ENCODE measurements at places on chromosomes 5 and 9.

DNA sequence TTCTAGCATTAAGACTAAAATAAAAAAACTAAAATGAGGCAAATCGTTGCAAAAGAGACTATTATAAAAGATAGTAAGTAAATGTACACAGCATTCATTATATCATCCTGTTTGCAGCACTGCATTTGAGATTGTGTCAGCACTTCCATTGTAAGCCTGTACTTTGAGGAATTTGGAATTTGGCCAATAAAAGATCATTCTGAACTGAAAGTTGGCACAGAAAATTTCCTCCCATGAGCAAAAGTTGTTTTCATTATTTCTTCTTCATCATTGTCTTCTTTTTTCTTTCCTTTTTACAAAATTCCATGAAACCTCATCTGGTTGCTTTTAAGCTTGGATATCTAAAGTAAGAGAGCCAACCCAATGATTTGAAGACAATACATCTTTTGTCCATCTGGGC lies 199.3 kb upstream of the ADAMTSL1 start:
- DNase-seq, result no peak

DNA sequence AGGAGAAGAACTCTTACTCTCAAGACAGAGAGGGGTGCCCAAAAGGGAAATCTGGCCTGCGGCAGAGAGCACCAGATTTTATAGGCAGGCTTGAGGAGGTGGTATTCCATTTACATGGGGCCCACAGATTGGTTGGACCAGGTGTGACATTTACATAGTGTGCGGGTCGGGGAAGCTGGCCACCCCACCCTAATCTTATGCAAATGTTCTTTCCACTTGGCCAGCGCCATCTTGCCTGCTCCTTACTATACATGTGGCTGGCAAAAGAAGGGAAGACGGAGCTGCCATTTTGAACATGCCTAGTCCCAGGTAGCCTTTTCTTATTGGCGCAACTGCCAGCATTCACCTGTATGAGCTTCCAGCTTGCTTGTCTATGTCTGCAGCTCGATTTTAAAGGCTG lies 34.8 kb downstream of the PLEKHG4B start:
- no peak for DNase-seq

- no peak for DNase-seq
These were observed 2.7 kb downstream of the PTGDS start for GRCh38 chr9:136979769-136980587.

DNA sequence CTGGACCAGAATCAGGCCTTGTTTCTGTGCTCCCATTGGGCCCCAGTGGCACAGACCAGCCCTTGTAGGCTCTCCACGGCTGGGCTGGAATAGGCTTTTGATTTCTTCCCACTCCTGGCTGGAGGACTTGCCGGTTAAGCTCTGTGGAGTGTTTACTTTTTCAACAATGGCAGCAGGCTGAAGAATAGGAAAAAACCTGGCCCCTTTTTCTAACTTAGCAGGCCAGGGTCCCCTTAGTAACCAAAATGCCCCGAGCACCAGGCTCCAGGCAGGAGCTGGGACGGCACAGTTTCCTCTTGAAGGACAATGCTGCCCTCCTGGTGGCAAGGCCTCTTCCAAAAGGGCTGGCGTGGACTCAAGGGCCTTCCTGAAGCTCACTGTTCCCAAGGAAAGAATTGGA lies 230.3 kb downstream of the CRB2 start:
- DNase-seq, result no peak

DNA sequence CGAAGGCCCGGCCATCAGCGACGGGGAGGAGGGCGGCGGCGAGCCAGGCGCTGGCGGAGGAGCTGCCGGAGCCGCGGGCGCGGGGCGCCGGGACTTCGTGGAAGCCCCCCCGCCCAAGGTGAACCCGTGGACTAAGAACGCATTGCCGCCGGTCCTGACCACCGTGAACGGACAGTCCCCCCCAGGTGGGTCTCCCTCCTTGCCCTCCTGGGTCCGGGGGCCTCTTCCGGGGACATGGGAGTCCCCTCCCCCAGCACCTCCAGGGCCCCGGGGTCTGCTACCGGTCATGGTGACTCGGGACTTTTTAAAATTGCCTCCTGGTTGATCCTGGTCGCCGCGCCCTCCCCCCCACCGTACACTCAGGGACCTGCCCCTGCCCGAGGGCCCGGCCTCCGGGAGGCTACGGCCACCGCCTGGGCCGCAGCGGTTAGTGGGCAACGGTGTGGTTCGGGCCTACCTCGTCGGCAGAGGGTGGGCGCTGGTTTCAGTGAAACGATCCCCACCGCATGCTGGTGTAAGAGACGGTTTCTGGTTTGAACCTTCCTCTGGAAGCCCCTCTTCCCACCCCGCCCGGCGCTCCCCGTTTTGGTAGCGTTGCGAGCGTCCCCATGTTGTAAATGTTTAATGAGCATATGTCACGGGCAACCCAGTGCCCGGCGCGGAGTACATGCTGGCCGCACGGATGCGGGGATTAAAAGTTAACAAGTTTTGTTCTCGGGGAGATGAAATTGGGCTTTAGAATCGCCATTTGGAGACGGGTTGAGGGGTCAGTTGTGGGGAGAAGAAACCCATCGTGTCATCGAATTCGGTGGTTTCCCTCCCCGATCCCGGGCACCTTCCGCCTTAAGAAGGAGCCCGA lies 1.1 kb downstream of the LARP1 start:
- no peak for DNase-seq

GRCh38 chr5:54109626-54110330 lies 200.6 kb downstream of the ARL15 start:
- DNase-seq, result no peak

DNA sequence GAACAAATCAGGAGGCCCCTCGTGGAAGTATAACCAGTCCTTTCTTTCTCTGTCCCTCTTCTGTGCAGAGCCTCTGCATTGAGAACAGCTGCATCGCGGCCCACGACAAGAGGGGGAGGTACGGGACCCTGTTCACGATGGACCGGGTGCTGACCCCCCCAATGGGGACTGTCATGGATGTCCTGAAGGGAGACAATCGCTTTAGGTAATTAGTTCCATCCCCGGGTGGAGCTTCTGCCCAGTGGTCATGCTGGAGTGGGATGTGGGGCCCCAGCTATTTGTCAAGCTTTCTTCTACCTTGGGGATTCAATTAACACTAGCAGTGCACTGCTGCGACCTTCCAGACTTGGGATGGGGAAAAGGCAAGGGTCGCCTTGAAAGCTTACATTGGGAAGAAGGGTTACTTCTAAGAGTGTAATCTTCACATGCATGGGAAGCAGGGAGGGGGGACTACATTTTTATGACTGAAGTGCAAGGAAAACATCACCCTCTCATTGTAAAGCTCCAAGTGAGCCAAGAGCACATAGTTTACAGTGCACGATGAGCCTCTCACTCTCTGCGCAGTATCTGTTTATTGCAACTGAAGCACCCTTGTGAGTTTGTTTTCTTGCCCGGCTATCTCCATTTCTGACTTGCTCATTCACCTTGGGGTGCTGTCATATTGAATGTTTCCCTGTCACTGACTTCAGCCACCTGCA lies 27.0 kb downstream of the TGFBI start:
- DNase-seq, result no peak

DNA sequence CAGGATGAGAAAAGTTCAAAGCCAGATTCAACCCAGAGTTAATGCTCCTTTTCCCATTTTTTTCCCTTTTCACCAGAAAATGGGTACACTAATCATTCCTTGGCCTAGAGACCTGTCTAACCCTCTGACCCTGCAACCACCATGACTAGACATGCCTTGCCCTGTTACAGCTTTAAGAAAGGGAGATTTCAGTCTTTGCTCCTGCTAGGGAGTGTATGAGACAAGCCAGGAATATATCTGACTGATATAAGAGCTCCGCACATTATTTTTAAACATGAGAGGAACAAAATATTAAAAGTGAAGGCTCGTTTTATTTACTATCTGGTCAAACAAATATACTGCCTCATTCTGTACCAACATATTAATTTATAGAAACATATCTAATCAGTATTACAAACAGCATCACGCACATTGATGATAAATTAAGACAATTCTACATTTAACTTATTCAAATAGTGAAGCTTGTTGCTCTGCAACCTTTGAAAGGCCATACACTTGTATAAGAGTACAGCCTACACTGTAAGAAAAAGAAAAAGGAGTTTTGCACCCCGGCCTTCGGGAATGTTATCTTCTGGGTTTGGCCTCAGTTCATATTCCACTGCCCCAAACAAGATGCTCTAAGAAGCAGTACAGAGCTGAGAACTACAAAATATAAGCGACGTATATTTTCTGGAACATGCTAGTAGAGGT lies 132.7 kb downstream of the FBXL17 start:
- no peak for DNase-seq

DNA sequence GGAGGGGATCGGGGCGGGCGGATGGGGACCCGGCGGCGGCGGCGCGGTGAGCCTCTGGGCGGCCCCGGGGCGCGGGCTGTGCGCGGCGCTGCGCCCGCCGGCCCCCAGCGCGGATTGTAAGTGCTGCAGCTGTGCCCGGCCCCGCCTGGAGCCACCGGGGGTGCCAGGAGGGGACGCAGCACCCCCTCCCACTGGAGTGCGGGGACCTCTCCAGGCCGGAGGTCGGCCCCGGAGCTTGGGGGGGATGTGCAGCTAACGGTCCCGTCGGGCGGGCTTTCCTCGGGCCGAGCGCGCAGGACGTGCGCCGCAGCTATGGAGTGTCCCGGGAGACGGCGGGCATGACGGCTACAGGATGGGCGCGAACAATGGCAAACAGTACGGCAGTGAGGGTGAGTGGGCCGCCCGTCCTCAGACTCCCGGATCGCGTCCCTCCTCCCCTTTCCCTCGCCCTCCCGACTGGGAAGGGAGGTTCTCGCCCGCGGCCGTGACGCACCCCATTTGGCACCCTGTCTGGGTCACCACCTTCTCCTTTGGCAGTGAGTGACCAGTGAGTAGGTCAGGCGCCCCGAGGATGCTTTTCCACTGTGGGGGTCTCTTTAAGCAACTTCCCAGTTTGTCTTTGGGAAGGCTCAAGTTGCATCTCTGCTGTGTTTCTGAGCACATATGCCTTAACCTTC lies 483 bp downstream of the FBXL7 start:
- DNase-seq, result no peak

GRCh38 chr9:77751341-77752091 lies 103.4 kb upstream of the GNA14 start:
- peak; percentile 33 for DNase-seq

DNA sequence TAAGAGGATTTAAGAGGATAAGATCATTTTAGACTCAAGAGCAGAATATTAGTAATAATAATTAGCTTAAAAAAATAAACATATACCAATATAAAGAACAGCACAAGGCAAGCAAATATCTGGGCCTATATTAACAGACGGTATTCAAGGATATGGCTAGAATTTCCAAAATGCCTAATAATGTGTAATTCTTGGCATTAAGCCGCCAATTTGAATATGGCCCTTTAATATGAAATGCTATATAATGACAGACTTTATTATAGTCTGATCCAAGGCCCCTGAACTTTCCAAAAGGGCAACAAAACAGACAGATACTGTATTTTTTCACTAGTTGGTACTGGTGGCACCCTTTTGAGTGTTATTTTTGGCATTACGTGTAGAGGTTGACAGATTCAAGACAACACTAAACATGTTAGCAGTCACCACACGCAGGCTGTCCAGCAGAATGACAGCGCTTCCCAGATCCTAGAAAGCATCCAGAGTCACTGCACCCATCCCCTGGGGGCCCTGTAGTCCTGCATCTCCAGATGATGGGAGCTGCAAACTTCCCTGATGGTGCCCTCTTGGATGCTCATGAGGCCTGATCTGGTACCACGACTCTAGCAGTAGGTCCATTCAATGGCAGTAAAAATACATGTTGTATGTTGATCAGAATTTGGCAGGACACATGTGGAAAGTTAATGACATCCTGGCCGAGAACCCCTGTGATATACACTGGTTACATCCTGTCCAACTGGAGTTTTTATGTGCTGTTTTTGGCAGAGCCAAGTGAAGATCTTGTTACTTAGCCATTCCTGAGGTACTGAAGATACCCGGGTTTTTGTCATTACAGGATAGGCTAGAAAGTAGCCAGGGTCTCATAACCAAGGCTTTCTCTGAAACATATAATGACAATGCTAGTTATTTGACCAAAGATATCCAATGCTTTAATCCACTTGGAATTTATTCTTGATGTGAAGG lies 1.7 kb upstream of the ABL1 start:
- no peak for DNase-seq

All from NCI-H1417 treated with DMSO at 0.1 percent for 48 hours (cell line).